ENCODE measurements at places on chromosomes 13 and 19.

DNA sequence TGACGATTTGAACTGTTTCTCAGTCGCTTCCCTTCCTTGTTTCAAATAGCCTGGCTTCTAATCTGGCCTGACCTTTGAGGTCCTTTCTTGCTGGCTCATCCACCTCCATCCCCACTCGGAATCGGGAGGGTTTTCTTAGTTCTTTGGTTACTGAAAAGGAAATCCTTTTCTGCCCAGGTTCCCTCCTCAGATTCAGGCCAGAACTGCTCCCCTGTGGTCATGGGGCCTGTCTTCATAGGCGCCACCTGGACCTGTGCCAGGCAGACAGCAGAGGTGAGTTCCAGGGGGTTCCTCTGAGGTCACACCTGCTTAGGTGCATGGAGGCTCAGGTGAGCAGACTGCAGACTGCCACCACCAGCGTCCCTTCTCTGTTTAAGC is 62.4 kb downstream of the AKAP11 start:
- no peak for DNase-seq

- DNase-seq, result no peak
These were observed 58.2 kb downstream of the TSHZ3 start for GRCh38 chr19:31290931-31291590.

DNA sequence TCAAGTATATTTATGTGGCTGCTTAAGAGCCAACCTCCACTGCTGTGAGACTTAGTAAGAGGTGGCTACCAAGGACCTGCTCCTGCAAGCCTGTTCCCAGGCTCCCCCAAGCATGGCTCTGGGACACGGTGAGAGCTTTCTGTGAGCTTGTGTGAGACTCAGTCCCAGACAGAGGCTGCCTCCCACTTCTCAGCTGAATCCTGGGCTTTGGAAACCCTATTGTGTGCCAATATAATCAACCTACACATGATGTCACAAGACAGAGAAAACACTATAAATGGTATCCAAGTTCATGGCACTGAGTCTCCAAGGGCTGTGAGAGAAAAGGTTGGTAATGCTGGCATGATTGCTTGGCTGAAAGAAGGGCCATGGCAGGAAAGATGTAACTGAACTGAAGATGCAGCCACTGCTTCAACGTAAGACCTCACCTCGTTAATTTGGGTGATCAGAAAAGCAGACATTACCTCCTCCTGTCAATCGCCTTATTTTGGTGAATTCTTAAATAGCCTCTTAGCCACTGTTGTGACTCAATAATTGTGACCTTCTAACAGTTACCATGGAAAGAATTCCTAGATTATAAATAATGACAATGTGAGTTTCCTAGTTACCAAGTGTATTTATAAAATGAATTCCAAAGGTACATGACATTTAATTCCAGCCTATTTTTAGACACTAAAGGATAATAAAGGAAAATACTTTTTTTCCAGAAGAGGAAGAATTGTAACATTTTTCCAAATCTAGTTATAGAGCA is 332.0 kb downstream of the IRS2 start:
- DNase-seq, result peak; percentile 80

DNA sequence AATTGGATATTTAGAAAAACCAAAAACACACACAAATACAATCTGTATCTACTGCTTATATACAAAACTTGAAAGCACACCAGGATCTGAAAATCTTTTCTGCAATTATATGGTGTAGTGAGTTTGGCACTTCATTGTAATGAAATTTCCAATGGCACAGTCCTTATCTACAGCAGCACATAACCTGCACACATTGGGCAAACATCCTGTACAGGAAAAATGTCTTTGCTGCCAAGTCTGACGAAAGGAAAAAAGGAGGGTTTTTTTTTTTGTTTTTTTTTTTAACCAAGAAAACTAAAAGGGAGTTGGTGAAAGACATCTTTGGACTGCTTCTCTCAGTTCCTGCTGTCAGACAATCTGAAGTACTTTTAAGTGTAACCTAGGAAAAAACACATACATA is 107.8 kb downstream of the FOXO1 start:
- DNase-seq, result no peak

- DNase-seq, result peak; percentile 38
These were observed 850 bp downstream of the KLF5 start for GRCh38 chr13:73059460-73060250.

- no peak for DNase-seq
These were observed 1.7 kb downstream of the ZNF160 start for GRCh38 chr19:53101518-53101917.

DNA sequence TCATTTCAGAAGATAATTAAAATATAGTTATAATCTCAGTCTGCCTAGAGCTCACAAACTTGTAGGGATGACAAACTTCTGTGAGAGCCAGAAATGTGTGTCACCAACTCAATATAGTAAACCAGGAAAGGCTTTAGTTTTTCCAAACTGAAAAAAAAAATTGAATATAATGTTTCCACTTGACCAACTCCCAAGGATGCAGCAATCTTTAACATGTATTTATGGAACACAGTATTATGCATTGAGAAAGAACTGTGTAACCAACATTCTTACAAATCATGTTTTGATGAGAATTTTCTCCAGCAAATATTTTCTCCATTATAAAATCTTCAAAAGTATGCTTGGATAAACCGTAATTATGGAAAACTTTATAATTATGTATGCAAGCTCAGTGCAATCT is 50.1 kb upstream of the KLF12 start:
- no peak for DNase-seq

DNA sequence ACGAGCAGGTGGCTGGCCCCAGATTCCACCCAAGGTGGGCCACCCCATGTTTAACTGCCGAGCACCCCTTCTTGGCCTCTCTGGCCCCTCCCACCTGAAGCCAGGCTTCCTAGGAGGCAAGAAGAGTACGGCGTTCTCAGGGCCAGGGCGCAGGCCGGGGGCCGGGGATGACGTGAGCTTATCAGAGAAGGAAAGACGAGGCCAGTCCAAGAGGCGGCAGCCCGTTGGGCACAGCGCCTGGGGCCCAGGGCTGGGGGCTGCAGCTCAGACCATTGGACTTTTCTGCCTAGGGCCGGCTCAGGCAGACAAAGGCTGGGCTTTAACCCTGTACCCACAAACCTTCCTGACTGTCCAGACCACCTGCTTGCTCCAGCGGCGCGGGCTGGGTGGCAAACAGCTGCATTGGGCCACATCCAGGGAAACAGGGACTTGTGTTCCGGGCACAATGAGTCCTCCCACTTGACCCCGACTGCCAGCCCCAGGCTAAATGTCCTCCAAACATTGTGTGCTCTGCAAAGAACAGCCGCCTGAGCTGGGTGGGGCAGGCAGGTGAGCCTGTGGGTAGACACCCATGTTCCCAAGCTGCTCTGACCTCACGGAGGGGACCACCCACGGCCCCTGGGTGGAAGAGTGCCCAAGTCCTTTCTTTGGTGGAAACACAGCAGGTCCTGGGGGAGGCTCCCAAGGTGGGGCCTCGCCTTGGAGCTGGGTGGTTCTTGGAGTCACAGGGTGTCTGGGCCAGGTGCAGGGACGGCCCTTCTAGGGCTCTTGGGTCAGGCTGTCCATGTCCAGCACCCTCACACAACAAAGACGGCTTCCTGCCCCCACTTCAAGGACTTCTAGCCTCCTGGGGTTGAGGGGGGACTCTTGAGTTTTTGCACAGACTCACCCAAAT is 21.9 kb downstream of the COMP start:
- no peak for DNase-seq

GRCh38 chr13:33194820-33195692 is 90.5 kb downstream of the STARD13 start:
- peak; percentile 98 for DNase-seq

DNA sequence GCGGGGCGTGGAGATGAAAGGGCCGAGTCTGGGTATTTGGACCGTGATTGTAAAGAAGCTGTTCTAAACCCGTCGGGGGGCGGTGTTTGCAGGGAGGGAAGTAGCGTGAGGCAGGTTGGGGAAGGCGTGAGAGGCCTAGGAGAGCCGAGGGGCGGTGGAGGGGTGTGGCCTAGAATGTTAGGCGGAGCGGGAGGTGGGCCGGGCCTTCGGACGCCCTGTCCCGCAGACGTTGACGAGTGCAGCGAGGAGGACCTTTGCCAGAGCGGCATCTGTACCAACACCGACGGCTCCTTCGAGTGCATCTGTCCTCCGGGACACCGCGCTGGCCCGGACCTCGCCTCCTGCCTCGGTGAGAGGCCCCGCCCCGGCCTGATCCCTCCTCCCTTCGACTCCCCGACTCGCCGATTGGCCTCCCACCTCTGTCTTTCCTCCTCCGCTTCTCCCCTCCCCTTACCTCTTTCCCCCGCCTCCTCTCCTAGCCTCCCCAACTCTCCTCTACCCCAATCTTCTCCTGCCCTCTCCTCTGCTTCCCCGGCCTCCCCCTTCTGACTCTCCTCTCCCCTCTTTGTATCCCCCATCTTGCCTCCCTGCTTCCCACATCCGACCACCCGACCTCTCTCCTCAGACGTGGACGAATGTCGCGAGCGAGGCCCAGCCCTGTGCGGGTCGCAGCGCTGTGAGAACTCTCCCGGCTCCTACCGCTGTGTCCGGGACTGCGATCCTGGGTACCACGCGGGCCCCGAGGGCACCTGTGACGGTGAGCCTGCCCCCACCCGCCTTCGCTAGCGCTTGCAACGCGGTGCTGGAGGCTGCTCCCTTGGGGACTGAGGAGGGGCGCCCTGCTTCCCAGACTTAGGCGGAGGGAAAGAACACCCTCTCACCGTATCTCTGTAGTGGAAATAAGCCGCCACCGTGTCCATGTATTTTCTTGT is 12.8 kb downstream of the LTBP4 start:
- DNase-seq, result peak; percentile 95

DNA sequence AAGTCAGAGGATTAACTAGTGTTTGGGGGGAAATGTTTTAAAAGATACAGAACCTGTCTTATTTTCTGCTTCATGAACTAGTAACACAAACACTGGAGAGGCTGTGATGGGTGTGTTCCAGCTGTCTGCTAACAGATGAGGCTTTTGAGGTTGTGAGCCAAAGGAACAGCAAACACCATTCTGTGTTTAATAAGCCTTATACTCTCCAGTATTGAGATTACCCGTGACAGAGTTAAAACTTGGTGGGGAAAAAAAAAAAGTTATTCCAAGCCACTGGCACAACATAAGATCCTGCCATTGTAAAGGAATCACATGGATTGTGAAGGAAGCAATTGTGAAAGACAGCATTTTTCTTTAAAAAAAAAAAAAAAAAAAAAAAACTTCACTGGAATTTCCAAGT is 48.4 kb downstream of the KCTD12 start:
- no peak for DNase-seq

DNA sequence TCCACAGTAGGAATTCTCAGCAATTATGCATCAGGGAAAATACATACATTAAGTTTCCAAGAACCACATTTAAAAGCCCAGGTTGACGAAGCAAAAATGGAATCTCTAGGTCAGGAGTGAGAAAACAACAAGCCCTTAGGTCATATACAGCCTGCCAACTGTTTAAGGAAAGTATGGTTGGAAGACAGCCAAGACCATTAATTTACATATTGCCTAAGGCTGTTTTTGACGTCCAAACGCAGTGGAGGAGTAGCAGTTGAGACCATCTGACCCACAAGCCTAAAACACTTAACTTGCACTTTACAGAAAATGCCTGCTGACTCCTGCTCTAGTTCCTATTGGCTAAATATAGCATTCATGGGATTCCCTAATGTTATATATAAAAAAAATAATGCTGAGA is 299.0 kb downstream of the ITGBL1 start:
- DNase-seq, result peak; percentile 85

- no peak for DNase-seq
These were observed 739.9 kb downstream of the DIAPH3 start for GRCh38 chr13:59423708-59424340.

DNA sequence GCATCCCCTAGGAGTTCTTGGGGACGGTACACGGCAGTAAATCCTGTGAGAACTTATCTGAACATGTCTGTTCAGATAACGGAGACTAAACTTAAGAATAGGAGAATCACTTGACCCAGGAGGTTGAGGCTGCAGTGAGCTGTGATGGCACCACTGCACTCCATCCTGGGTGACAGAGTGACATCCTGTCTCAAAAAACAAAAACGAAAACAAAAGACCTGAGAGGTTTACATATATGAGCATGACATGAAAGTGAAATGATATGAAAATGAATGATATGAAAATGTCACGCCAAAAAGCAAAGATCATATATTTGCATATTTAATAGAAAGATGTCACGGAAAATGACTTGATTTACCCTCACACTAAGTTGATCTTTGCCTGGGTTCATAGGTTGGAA is 5.8 kb downstream of the ZNF175 start:
- DNase-seq, result no peak

DNA sequence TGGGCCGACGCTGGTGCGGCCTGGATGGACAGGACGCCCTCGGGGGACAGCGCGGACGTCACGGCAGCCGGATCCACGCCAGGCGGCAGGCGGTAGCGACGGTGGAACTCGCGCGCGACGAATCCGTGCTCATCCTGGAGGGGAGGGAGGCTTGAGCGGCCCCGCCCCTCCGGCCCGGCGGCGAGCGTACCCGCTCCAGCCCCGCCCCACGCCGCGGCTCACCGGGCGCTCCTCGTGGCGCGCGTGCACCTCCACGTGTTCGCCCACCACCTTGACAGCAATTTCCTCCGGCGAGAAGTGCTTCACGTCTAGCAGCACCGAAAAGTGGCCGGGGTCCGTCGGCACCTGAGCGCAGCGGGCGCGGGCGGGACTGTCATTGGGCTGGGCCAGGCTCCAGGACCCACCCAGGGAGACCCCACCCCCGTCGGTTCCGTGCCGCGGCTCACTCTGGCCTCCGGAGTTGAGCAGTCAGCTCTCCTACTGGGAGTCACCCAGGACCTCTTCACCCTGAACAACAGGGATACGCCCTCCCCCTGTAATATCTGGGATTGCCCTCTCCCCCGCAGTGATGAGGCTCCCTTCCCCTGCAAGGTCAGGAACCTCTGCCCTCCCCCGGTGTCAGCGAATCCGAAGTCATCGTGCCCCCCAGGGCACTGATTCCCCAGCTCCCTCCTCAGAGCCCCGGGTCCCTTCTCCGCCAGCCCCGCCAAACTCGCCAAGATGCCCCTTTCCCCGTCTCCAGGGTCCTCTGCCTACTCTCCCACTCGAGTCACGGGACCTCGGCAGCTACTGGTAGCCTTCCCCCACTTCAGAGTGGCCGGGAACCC is 1.1 kb downstream of the HSPB6 start:
- peak; percentile 46 for DNase-seq

- DNase-seq, result no peak
These were observed 20.2 kb upstream of the MYDGF start for GRCh38 chr19:4690361-4690760.

GRCh38 chr19:492091-492531 is 4.2 kb upstream of the MADCAM1 start:
- peak; percentile 28 for DNase-seq

DNA sequence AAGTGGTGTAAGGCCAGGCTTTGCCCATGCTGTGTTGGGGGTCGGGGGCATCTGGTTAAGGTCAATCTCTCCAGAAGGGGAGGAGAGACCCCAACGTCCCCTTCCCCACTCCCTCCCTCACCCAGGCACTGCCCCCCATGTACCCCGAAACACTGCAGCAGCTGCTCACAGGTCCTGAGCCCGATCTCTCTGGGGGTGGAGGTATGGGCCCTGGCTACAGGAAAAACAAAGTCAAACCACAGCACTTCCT is 10.2 kb downstream of the CAPN12 start:
- no peak for DNase-seq

GRCh38 chr13:107838588-107839161 is 376.7 kb downstream of the LIG4 start:
- DNase-seq, result no peak

GRCh38 chr13:42747399-42747873 is 33.9 kb upstream of the FAM216B start:
- DNase-seq, result peak; percentile 100

Data from mesenchymal stem cell (in vitro differentiated cells and primary cell).